ENCODE measurements at places on chromosomes 4 and X. TPM values are rescaled to one million over a fixed set of nuclear protein-coding genes. Genes with fewer than 3 reads are reported as not detected.

GRCh38 chr4:159723341-159724048 is 620.6 kb downstream of the RAPGEF2 start:
- ATAC-seq: no peak

DNA sequence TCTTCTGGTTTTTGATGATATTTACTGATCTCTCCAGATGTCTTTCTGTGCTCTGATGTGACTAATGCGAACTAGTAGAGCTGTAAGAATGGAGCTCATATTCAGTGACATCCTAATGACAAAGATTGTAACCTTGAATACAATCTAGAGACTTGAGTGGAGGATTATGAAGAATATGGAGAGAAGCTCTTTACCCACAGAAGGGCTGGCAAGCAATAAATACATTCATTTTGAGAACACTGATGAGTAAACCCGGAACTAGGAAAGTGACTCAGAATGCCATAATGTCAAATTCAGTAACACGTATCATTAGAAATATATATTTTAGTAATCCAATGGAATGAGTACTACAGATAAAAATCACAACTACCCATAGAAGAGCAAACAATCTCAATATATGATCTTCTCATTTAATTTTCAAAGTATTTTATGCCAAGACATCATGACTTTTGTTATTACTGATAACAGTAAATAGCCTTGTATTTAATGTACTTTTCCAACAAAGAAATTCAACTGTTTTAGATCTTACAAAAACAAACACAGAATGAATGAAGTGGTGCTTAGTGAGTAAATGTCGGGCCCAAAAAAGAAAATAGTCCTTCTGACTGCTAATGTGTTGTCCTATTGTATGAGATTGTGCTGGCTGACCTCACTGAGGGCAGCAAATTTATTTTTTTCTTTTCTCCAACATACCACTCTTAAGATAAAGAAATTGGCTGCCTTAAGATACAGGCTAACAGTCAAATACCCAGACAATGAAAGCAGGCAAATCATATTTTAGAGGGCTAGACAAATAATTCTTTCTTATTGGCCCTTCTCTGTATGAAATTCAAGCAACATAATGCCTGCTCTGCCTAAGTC is 49.2 kb upstream of the HDAC8 start:
- peak; percentile 90 for ATAC-seq

GRCh38 chr4:504076-504475 is 5.1 kb downstream of the PIGG start:
- ATAC-seq: no peak

DNA sequence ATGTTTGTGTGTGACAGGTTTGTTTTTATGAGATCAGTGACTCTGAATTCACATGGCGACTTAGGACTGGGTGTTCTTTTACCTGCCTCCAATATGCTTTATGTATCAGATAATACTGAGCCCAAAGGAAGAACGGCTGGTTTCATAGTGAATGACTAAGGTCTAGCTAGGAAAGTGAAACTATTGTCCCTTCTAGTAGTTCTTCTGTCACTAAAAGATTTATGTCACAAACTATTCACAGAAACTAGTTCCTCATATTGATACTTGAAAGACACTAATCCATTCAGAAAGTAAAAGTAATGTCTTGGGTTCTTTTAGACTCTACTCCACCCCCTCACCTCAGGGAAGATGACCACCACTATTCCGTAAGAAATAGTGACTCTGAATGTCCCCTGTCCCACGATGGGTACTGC is 81.7 kb downstream of the EGF start:
- ATAC-seq: peak; percentile 87

DNA sequence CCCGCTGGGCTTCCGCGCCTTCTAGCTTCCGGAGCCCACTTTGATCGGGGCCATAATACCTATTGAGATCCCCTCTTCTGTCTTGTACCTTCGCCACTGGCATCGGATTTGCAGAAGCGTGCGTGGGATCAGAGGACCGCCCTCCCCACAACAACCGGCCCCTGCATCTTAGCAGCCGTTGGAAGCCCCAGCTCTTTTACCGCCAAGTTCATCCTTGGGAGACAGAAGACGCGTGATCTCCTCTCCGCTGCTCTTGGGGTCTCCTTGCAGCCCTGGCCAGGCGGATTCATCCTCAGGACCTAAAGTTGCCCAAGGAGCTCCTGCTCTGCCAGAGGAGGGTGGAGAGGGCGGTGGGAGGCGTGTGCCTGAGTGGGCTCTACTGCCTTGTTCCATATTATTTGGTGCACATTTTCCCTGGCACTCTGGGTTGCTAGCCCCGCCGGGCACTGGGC is 1.6 kb downstream of the SLIT2 start:
- no peak for ATAC-seq

DNA sequence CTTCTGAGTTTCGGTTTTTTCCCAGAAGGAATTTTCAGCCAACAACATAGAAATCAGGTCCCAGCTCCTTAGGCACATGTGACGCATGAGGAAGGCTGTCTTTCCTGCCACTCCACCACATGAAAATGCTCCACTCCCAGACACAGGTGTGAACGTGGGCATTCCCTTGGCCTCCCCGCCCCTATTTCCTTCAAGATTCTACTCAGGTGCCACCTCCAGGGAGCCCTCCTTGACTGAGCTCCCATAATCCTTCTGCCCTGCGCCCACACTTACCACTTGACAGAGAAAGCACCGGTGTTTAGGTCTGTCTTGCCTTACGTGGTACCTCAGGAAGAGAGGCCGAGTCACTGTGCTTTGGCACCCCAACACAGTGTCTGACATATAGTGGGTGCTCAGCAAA is 44.4 kb upstream of the CENPU start:
- ATAC-seq: no peak

CDX4 gene
- total RNA-seq: not detected

GRCh38 chr4:177826973-177827372 is 384.7 kb upstream of the AGA start:
- ATAC-seq: no peak

MAGEA1 gene
- total RNA-seq: not detected

DNA sequence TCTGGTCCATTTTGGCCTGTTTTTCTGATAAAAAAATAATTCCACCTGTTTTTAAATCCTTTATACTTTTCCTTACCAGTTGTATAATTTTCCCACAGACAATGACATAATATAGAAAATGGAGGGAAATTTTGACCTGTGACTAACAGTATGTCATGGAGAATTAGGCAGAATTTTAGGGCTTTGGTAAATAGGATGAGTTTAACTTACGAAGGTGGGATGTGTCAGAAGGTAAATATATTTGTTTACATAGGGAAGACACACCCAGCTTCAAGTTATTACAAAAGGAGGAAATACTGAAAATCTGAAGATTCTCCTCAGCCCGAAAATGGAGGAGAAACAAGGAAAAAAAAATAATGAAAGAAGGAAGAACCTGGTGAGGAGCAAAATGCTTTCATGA is 64.6 kb upstream of the PPP3CA start:
- no peak for ATAC-seq

DNA sequence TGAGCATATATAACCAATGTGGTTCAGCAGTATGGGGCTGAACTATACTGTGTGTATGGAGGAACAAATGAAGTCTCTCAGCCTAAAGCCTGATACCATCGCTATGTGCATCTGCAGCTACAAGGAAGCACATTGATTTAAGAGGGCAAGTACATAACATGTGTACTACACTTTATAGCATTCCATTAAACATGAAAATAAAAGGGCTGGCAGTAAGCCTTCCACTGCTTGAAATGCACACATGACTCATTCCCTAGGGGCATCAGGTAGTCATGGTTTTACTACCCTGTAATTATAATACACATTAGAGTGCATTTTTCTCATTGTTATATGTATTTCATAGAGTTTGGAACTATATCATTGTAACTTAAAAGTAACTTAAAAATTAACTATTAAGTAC is 51.2 kb downstream of the SMARCA1 start:
- ATAC-seq: no peak

MAGEB10 gene
- not detected for total RNA-seq

DNA sequence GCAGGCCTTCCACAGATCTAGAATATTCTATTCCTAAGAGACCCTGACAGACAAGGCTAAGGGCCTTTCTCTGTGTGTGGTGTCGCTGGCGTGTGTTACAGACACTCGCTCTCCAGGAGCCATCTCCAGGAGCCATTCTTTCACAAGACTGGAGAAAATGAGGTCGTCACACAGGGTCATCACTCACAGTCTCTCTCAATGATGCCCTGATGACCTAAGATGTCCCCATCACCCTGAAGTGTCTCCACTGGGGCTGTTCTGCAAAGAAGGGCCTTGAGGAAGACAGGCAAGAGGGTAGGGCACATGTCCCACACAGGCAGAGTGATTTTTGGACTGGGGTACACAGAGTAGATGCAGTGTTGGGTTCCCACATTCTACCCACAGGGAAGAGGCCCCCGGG is 34.7 kb downstream of the ZFYVE28 start:
- no peak for ATAC-seq

GRCh38 chr4:110196206-110196870 is 2.1 kb downstream of the ELOVL6 start:
- peak; percentile 33 for ATAC-seq

C4orf17 gene
- total RNA-seq: not detected

- ATAC-seq: no peak
Observed at GRCh38 chrX:70353514-70353913, 63.6 kb downstream of the KIF4A start.

GRCh38 chr4:47010912-47011446 is 17.6 kb upstream of the GABRA4 start:
- peak; percentile 73 for ATAC-seq

UGT2B17 gene
- not detected for total RNA-seq

GRCh38 chrX:15853586-15854079 is 980 bp downstream of the AP1S2 start:
- ATAC-seq: no peak

DNA sequence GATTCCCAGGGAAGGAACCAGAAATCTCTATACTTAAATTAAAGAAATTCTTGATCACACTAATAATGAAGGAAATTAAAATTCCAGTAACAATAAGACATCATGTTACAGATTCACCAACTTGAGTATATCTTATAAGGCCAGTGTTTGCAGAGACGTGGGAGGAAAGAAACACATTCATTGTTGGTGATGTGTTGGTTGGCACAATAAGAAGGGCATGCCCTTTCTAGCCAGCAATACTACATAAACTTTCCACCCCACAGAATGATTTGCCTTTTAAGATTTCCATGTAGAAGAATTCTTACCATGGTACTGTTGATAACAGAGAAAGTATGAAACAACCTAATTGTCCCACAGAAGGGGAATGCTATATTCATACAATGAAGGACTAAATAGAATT is 581.5 kb downstream of the STIM2 start:
- ATAC-seq: no peak

AKAP4 gene
- not detected for total RNA-seq

DNA sequence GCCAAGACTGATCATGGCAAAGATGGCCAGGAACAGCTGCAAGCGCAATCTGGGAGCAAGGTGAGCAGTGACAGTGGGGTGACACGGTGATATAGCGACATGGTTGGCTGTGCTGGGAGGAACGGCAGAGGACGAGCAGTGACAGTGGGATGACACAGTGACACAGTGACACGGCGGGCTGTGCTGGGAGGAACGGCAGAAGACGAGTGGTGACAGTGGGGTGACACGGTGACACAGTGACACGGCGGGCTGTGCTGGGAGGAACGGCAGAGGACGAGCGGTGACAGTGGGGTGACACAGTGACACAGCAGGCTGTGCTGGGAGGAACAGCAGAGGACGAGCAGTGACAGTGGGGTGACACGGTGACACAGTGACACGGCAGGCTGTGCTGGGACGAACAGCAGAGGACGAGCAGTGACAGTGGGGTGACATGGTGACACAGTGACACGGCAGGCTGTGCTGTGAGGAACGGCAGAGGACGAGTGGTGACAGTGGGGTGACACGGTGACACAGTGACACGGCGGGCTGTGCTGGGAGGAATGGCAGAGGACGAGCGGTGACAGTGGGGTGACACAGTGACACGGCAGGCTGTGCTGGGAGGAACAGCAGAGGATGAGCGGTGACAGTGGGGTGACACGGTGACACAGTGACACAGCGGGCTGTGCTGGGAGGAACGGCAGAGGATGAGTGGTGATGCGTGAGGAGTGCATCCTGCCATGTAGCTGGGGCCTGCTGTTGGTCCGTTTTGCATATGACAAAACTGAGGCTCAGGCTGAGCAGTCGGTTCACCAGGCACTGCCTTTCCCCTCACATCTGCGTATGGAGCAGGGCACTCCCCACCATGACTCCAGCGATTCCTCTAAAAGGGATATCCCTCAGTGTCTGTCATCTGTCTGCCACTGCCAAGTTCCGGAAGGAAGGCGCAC is 36.0 kb upstream of the MXD4 start:
- no peak for ATAC-seq

GRCh38 chr4:118703118-118703517 is 17.9 kb downstream of the METTL14 start:
- no peak for ATAC-seq

DNA sequence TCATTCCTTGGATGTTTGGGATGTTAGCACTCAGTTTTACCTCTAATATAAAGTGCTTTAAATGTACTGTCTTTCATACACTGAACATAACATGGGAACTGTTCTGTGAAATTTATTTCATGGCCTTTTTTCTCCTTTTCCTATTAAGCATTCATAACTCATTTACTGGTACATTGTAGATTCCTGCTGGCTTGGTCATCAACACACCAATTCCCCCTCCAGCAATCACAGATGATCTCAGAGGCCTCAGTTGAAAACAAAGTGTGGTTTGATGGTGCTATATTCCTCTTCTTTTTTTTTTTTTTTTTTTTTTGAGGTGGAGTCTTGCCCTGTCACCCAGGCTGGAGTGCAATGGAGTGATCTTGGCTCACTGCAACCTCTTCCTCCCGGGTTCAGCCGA is 61.9 kb upstream of the FAM47B start:
- ATAC-seq: no peak

DNA sequence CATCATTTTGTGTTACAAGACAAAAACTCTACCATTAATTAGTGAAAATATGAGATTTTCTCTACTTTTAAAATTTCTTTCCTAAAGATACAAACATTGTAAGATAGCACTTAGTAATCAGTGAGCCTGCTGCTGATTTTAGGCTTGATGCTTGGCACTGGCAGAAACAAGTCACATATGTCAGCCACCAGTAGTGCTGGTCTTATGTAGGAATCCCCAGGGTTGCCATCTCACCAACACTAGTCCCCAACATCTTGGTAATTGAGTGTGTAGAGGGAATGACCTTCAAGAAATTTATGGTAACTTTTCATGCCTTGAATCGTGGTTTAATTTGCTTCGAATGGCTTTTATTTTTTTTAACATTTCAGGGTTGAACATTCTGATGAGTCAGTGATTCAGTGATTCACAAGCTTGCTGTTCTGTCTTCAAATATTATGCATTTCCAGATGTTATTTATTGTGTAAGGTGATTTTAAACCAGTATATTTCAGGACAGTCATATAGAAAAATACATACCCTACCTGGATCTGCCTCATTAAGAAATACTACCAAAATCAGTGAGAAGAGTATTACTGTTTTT is 11.9 kb downstream of the EXOC1 start:
- peak; percentile 40 for ATAC-seq

DNA sequence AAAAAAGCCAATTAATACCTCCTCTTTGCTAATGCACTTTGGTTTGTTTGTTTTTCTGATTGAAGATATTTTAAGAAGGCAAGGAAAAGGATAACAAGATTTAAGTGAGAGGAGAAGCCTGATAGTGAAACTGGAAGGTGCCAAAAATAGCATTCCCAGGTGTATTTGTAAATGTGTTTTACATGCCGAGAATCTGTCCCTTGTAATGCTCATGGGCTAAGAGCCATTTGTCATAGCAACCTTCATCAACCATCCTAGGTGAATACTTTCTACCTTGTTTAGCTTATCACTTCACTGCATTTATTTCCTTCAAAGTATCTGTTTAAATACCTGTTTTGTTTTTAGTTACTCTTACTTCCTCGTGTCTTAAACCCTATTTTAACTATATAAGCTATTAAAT is 127.8 kb downstream of the KCTD8 start:
- ATAC-seq: no peak

PGAM4 gene
- total RNA-seq: not detected

- peak; percentile 68 for ATAC-seq
Observed at GRCh38 chr4:55549888-55550287, 3.2 kb upstream of the CLOCK start.

STOX2 gene
- not detected for total RNA-seq
